G401 (cell line): ENCODE measurements at places on chromosomes 5 and 9. TPM values are rescaled to one million over a fixed set of nuclear protein-coding genes. Genes with fewer than 3 reads are reported as not detected.
A peak's percentile ranks its signal among the peaks of the same experiment; 100 is the strongest.

GRCh38 chr5:16899171-16899570 lies 36.9 kb downstream of the MYO10 start:
- no peak for DNase-seq

- no peak for DNase-seq
Observed at GRCh38 chr9:35980289-35981011, 22.5 kb upstream of the OR2S2 start.

GRCh38 chr5:78926252-78926651 lies 58.9 kb downstream of the ARSB start:
- no peak for DNase-seq

- no peak for DNase-seq
Observed at GRCh38 chr9:85331626-85332025, 410.1 kb downstream of the AGTPBP1 start.

DNA sequence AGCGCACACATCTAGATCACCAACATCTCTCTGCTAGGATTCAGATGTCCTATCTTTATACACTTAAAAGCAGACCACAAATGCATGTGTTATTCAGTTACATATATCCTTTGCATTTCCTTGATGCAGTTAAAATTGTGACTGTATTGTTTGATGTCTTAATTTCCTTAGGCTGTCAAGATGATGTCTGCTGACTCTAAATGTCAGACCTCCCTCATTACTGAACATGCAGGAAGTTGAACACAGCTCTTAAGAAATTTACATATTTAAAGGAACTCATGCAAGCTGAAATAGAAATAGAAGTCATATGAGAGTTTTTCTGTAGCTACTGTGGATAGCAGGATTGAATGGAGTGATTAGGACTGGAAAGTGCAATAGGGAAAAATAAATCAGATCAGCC lies 336.5 kb upstream of the SEMA6A start:
- no peak for DNase-seq

DNA sequence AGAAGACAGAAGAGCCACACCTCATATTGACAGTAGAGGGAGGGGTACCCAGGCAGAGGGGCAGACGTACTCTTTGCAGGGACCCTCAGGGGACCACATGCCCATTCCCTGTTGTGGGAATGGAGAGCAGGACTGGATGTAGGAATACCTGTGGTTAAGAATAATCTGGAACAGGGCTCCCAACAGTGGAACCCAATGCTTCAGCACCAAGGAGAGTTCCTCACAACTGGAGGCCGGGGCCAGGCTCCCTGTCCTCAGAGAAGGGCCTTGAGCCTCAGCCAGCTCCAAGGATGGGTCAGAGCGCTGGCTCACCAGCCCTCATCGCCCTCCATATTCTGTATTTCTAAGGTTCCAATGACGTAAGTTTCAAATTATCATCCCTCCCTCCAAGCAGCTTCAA lies 7.4 kb upstream of the SHC3 start:
- no peak for DNase-seq

DNA sequence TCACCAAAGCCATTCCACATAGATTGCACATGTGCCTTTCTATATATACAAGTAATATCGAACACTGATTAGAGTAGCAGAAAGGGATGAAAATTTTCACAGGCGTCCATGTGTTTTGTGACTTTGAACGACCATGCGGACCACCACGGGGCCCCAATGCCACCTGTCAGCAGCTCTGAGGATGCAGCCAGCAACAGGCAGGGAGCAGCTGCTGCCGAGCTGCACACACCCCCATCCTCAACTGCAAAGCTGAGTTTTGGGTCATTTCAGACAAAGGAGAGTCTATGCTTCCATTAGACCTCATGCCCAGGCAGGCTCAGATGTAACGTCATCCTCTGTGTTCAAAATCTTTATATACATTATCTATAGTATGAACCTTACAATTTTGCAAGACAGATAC lies 503.8 kb downstream of the IRX1 start:
- no peak for DNase-seq

DNA sequence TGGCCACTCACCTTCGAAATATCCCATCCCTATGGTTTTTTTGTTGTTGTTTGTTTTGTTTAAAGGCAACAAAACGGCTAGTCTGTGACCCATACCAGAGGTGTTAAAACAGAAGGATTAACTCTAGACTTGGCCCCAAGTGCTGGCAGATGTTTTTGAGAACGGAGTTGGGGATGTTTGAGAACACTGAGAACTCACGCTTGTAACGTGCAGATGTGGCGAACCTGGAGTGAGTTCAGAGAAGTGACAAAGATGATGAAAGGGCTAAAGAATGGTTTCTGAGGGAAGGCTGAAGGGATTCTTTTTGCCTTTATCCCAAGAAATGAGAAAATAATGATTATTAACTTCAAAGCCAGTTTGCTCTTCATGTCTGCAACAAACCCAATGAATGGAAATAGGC lies 286.5 kb downstream of the ZNF608 start:
- DNase-seq, result no peak

- no peak for DNase-seq
Observed at GRCh38 chr9:68552700-68553476, 12.2 kb upstream of the TMEM252 start.

DNA sequence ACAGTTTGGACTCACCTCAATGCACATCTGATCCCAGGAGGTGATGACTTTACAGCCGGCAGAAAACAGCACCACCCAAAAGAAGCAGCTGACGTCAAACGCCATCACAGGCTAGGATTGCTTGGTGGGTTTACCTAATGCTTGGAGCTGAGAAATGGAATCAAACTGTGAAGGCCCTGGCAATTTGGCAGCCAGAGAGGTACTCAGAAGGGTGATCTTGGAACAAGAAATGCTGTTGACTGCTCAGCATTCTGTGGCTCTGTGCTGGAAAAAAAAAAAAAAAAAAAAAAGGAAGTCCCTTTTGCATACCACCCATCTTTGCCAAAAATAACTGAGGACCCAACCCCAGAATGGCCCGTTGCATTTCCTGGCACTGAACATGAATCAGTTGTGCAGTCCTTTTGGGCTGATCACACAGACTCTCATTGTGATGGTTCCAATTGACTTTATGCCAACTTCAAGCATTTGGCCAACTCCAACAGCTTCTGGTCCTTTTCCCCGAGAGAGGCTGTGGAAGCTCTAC lies at the start of gene CD180:
Gene CD180 (minus strand): TSS at position 263 of the 523 bp plus-strand sequence. CDS start 158 bp downstream, at position 105.
- DNase-seq, result peak; percentile 87

GRCh38 chr5:97936231-97936630 lies 753.2 kb upstream of the RIOK2 start:
- no peak for DNase-seq

GRCh38 chr5:2864515-2865105 lies 113.1 kb upstream of the IRX2 start:
- no peak for DNase-seq

- no peak for DNase-seq
Observed at GRCh38 chr5:107268241-107268640, 402.5 kb downstream of the EFNA5 start.

- DNase-seq, result peak; percentile 23
Observed at GRCh38 chr9:37036776-37037502, 2.9 kb upstream of the PAX5 start.

- peak; percentile 45 for DNase-seq
Observed at GRCh38 chr9:33166231-33167083, 679 bp downstream of the B4GALT1 start.

DNA sequence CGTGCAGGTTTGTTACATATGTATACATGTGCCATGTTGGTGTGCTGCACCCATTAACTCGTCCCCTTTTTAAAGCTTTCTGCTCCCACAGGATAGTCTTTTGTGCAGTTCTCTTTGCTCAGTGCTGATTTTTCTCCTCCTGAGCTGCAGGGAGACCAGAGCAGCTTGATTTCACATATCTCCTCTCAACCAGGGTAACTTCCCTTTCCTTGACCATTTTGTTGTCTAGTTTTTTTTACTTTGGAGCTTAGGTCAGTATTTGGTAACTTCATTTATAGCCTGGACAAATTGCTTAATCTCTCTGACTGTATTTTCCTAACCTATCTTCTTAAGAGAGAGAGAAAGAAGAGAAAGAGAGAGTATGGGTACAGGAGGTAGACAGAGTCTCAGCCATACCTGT lies 137.1 kb upstream of the ZNF366 start:
- no peak for DNase-seq

GRCh38 chr9:133512253-133513213 lies 12.2 kb downstream of the MYMK start:
- DNase-seq, result no peak

DNA sequence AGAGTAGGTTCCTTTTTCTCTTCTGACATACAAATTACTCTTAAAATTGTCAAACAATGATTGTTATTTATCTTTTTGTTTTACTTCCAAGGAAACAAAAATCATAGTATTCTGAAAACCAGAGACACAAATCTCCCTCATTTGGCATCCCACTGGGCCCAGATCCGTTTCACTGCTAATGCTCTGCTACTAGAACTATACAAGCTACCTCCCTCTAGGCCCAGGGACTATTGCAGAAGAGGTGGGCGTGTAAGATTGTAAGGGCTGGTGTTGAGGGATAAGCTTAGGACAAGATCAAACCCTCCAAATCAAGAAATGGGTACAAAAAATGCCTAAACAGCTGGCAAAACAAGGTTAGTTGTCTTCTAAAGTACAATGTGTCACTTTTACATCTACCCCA lies 928.9 kb upstream of the CDH10 start:
- no peak for DNase-seq

DNA sequence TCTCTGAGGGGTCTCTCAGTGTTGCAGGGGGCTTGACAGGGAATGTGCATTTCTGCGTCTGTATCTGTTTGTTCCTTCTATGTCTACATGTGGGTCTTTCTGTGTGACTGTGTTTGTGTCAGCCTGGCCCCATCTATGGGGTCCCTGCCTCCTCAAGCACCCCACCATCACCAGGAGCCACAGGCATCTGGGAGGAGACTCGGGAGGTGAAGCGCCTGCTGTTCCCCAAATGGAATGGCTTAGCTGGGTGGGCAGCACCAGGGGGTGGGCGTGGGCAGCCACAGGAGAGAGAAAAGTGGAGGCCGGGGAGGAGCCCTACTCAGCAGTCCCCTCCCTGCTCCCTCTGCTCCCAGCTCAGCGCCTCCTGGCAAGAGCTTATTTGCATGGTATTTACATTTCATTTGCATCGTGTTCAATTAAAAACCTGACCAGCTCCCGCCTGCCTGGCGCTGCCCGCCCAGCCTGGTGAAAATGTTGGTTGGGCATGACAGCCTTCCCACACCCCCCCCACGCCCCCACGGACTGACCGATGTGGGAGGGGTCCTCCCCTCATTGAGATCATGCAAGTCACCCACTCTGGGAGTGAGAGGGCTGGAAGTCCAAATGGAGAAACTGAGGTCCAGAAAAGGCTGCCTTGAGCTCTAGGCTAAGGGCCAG lies 50.5 kb downstream of the CXXC5 start:
- peak; percentile 59 for DNase-seq

DNA sequence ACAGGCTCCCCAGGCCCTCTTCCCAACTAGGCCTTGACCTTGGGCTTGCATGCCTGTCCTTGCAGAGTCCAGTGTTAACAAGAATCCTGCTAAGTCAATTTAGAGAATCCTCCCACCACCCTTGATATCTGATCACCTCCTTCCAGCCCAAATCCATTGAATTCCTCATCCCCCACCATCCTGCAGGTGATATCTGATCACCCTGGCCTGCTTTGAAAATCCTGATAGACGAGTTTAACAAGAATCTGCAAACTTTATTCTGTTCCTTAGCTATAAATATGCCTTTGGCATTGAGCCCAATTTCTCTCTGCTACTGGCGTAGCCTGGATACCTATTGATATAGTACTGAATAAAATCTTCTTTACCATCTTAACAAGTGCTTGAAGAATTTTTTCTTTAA lies 125.5 kb downstream of the DIRAS2 start:
- DNase-seq, result no peak

- DNase-seq, result no peak
Observed at GRCh38 chr5:180492226-180492903, 1.8 kb upstream of the CNOT6 start.

GRCh38 chr9:4299005-4299795 lies 668 bp downstream of the GLIS3 start:
- DNase-seq, result no peak

- DNase-seq, result no peak
Observed at GRCh38 chr9:101966691-101967090, 228.2 kb upstream of the GRIN3A start.

DNA sequence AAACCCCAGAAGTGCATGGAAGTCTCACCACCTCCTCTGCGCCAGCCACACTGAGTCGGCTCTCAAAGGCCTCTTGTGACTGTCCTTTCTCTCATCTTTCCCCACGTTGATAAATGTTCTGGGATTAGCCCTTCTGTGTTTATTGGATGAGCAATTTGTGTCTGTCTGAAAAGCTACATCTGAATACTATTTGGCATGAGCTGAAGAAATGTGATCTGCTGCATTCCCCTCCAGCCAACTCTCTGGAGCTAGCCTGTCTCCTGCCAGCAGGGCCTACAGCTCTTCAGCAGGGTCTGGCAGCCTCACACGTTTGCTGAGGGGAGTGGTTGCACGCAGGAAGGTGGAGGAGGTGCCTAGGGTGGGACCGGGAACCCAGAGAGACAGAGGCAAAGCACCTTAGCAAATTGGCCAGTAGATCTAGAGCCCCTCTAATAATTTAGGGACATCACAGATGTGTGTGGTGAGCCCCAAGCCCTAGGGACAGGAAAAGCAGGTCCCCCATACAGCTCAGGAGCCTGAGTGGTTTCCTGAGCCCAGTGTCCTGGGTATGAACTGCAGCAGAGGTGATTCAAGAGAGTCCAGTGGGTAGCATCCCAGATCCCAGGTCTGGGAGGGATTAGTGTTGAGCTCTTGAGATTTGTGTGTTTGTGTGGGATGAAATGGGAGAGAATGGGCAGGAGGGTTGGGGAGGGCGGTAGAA lies 20.5 kb upstream of the B4GALT1 start:
- DNase-seq, result no peak

DNA sequence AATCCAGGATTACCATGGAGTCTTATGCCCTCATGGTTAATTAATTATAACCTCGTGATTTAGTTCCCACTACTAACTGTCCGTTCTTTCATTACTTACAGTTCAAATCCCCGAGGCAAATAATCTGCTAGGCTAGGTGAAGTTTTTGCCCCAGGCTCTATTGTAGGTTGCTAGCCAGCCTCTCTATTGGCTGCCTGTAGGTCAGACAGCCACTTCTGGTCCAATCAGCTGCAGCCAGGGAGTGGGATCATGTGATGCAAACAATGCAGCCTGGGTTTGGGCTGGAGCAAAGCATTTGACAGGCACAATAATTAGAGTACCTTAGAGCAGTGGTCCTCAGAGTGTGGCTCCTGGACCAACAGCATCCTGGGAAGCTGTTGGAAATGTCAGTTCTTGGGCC lies 17.7 kb downstream of the TMEM252 start:
- DNase-seq, result no peak

DNA sequence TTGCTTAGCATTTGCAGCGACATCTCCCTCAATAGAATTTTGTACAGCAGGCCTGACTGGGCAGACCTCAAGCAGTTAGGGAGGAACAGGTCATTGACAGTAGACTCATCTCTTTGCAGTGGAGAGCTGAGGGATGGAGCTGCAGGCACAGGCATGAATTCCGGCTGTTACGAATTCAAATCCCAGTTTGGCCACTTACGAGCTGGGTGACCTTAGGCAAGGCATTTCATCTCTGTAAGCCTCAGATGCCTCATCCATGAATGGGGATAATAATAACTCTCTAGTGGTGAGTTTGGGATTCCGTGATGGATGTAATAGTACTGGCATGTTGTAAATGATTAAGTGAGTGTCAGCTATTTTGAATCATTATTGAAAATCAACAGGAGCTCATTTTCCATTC lies 195.3 kb downstream of the SEMA6A start:
- DNase-seq, result no peak

Gene SLC6A3
- total RNA-seq, result not detected in 2 replicates

Gene PHF24
- total RNA-seq, result not detected in 2 replicates

Gene PCDHGB5
- not detected in 2 replicates for total RNA-seq

Gene HRH2
- total RNA-seq, result not detected in 2 replicates

Gene ARSK
- total RNA-seq, result 4.5 and 11.0 TPM in 2 replicates

Gene SPINK13
- total RNA-seq, result not detected in 2 replicates
